ENCODE measurements at places on chromosomes 12 and 14. TPM values are rescaled to one million over a fixed set of nuclear protein-coding genes. Genes with fewer than 3 reads are reported as not detected.

DNA sequence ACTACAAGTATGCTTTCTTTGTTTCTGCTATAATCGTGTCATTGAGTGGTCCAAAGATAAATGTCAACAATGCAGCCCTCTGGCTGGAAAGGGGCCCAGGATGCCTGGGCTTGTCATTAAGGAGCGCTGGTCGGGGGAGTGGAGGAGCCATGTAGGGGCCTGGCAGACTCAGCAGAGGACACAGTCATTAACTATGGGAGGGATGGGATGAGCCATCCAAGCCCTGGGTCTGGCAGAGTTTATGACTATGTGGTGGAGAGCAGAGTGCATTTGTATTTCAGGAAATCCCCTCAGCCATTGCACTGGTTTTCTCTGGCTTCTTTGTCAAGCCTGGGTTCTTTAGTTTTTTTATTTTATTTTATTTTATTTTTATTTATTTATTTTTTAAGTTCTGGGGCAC, 243.1 kb downstream of the C12orf75 start:
- DNase-seq: no peak

DNA sequence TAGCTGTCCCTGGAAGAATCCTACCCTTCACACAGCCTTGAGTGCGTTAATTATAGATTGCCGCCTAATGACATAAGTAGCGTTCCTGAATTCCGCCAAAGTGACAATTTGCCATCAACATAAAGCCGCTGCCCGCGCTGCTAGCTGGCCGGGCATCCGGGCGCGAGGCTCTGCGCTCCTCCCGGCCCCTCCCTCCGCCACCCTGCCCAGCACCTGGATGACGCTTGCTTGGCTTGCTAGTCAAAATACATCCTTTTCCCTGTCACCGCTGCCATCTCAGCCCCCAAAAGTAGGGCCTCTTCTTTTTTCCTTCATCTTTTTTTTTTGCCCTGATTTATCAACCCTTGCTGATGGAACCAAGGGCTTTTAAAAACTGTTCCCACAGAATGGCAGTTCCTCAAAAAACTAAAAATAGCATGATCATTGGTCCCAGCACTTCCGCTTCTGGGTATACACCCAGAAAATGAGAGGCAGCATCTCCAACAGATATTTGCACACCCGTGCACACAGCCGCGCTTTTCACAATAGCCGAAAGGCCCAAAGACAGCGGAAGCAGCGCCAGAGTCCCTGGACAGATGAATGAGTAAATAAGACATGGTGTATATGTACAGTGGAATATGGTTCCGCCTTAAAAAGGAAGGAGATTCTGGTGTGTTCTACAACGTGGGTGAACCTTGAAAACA, 235.2 kb downstream of the BCL11B start:
- peak; percentile 53 for DNase-seq

Gene DHRS2
- total RNA-seq: not detected

Gene FOXM1
- 0.79 TPM for total RNA-seq

Gene ANO4
- total RNA-seq: 0.32 TPM

Gene E2F7
- total RNA-seq: 0.07 TPM
